ENCODE measurements at places on chromosomes 6 and 20. TPM values are rescaled to one million over a fixed set of nuclear protein-coding genes. Genes with fewer than 3 reads are reported as not detected.
A peak's percentile ranks its signal among the peaks of the same experiment; 100 is the strongest.

Gene FOXS1
- total RNA-seq = not detected

Gene ZNF512B
- 50.5 TPM for total RNA-seq

Gene SEL1L2
- total RNA-seq = not detected

Gene SLPI
- total RNA-seq = not detected

Gene SCAF8
- total RNA-seq = 70.2 TPM

Gene KHDC1L
- not detected for total RNA-seq

DNA sequence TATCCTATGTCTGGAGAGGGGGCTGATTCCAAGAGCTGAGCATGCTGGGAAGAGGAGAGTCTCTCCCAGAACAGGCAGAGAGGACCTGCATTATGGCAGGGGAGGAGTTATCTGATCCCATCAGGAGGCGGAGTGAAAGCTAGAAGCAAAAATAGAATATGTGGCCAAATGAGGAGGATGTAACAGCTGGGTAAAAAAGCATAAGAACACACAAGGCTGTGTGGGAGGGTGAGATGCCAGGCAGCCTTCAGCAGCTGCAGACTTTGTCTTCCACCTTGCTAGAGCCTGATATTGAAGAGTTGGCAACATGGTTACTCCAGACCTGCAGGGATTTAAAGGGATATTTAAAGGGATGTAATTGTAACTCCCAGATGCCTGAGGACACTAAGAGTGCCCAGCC lies 167.1 kb downstream of the PTPRT start:
- DNase-seq = no peak

DNA sequence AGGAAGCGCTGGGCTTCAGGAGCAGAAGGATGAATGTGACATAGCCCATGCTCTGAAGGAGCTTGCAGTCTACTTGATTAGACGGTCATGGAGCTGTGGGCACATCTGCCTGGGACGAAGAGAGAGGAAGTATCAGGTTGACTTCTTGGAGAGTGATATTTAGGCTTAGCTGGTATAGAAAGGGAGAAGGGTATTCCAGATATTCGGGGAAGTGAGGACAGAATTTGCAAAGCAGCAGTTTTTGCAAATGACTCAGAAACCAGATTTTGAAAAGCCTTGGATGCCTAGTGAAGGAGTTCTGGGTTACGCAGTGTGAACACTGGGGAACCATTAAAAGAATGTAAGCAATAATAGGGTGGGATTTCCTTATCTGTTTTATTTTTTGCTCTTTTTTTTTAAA lies 60.7 kb downstream of the EYA4 start:
- DNase-seq = no peak

GRCh38 chr6:129750360-129750759 lies 40.4 kb upstream of the ARHGAP18 start:
- no peak for DNase-seq

DNA sequence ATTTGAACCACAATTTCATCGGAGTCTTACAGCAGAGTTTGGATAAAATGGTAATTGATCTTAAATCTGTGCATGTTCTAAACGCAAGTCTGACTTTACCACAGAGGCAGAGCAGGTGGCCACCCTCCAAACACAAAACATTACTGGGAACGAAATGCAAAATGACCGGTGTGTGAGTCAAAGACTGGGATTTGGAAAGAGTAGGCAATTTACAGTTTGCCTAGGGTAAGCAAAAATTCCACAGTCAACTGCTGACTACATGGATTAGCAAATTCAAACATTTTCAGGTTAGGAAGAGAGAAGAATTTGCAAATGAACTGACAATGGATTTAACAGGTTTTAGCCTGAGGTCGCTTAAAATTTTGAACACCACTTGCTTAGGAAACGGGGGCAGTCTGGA lies 444.4 kb downstream of the HDGFL1 start:
- DNase-seq = no peak

- DNase-seq = no peak
These were observed 63.7 kb upstream of the PTPN1 start for GRCh38 chr20:50446351-50447101.

- no peak for DNase-seq
These were observed 50.8 kb upstream of the FAM83D start for GRCh38 chr20:38875175-38875993.

GRCh38 chr6:136210398-136211165 lies 39.5 kb downstream of the MTFR2 start:
- no peak for DNase-seq

DNA sequence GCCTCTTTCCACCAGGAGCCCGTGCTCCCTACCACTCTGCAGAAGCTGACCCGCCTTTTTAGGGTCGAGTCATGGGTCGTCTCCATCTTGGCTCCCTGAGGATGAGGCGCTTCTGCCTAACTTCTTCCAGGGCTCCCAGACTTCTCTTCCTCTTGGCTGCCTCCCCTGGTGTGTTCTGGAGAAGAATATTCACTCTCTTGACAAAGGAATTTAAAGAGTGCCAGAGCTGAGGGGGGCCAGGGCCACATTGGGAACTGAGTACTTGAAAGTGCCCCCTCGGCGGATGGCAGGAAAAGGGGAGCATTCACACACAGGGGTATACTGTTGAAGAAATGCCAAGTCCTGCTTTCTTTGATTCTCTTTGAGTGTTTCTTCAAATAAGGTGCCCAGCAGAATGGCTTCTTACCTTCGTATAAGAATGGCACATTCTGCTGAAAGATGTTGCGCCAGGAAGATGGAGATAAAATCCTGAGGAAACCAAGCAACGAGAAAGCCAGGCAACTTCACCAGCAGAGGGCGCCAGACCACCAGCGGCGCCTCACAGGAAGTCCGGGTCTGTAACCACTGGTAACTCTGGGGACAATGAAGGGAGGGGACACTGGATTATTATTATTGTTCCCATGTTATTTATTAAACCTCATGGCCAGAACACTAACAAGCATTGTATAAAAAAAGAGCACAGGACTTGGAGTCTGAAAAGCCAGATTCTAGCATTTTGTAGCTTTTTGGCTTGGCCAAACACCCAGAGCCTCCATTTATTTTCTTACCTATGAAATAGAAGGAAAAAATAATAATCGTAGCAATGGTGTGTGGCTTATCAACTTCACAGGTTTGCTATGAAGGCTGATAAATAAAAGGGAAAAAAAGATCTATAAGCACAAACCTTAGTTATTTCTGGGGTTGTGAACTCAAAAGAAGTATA lies 176.7 kb downstream of the HACE1 start:
- DNase-seq = peak; percentile 18

- DNase-seq = no peak
These were observed 301.7 kb downstream of the FOXA2 start for GRCh38 chr20:22282696-22283095.

- DNase-seq = no peak
These were observed 101.6 kb downstream of the PRKN start for GRCh38 chr6:162625846-162626540.

- DNase-seq = no peak
These were observed 114.3 kb downstream of the EYA2 start for GRCh38 chr20:47008842-47009518.

GRCh38 chr6:155186052-155186658 lies 77.7 kb upstream of the CLDN20 start:
- no peak for DNase-seq

Data from progenitor cell of endocrine pancreas (in vitro differentiated cells).